ENCODE measurements at places on chromosomes 7 and 10.
A peak's percentile ranks its signal among the peaks of the same experiment; 100 is the strongest.

- no peak for DNase-seq
These were observed 216.6 kb downstream of the TWIST1 start for GRCh38 chr7:18900803-18901202.

DNA sequence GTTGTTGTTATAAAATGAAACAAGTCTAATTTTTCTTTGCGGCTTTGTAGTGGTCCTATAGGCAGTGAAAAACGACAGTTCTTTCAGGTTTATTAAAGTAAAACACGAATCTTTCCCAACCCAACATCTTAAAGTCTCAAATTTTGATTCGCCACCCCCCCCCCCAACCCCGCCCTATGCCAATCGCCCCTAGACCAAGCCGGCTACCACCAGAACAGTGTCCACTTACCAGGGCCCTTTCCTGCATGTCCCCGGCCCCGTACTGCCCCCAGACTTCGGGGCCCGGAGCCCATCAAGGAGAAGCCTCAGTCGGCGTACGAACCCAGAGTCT, 335 bp upstream of the CHCHD1 start:
- no peak for DNase-seq

- DNase-seq, result no peak
These were observed 51.2 kb downstream of the MICU1 start for GRCh38 chr10:72574636-72575035.

GRCh38 chr7:11281953-11282352, 308.3 kb downstream of the PHF14 start:
- no peak for DNase-seq

DNA sequence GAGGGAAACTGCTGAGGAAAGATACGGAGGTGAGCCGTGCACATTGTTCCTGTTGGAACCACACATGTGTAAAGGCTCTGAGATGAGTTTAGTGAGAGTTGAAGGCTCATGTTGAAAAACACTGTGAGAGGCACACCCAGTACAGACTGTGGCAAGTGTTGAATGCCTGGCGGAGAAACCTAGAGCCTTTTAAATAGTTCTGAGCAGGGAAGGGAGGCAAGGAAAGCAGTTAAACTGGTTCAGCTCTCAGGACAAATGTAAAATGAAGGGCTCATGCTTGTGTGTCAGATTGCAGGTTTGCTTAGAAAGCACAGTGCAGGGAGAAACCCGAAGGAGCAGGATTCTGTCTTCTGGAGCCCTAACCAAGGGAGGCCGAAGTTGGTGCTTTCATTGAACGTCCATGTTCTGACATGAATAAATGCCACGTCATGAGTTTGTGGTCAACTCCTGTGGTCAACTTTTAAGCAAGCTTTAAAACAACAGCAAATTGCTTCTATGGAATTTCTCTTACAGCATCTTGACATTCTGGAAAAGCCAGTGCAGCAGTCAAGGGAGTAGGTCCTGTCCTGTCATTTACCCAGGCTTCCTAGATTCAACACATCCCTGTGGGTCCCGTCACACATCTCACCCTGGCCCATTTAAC, 650.9 kb upstream of the GALNT17 start:
- peak; percentile 62 for DNase-seq
